NCI-H748 treated with DMSO at 0.1 percent for 48 hours (cell line): ENCODE measurements at places on chromosomes 4 and X.

GRCh38 chr4:151475035-151475714 is 66.2 kb downstream of the FHIP1A start:
- no peak for DNase-seq

DNA sequence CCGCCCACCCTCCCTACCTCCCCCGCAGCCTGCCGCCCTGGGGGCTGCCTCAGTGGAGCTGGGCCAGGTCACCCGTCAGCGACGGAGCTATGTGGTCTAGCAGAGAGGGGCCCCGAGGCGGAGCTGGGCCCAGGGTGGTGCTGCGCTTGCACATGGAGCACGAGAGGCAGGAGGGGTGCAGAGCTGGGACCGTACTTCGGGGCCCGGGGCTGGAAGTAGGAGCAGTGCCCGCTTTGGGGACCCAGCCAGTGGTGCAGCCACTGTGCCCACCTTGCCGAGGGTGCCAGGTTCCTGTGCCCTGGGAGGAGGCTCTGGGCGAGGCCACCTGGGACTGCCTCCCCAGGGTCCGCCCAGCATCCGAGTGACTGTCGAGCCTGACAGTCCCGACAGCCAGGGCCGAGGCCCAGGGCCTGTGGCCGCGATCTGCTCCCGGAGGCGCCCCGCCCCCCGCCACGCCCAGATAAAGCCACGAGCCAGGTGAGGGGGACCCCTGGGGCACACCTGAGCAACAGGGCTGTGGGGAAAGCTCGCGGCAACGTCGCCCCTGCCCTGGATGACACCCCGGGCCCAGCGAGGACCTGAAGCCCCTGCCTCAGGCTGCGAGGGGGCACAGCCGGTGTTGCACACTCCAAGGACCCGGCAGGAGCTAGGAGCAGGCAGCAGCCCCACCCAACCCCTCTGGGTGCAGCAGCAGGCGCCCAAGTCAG is 117.5 kb downstream of the DNAAF6 start:
- no peak for DNase-seq

GRCh38 chr4:37889849-37890800 is 759 bp upstream of the TBC1D1 start:
- DNase-seq, result peak; percentile 3

DNA sequence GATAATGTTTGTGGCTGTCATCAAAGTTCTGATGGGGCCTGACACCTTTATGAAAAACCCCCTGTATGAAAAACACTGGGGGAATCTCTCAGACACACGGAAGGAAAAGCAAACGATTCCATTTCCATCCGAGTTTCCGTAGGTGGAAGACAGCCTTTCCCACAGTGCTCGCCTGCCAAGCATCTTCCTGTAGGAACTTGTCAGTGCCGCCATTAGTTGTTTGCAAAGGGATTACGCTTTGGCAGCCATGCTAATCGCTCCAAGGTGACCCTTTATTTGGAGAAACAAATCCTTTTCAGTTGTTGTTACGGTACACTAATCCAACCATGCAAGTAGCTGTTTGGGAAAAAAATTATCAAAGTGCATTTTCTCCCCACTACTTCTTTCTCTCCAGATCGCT is 44.4 kb upstream of the STOX2 start:
- no peak for DNase-seq

GRCh38 chr4:100014616-100015015 is 64.5 kb upstream of the H2AZ1 start:
- DNase-seq, result no peak

- no peak for DNase-seq
Observed at GRCh38 chrX:37895795-37896510, 48.6 kb upstream of the DYNLT3 start.

- DNase-seq, result no peak
Observed at GRCh38 chrX:2360731-2361130, 140.0 kb downstream of the DHRSX start.

DNA sequence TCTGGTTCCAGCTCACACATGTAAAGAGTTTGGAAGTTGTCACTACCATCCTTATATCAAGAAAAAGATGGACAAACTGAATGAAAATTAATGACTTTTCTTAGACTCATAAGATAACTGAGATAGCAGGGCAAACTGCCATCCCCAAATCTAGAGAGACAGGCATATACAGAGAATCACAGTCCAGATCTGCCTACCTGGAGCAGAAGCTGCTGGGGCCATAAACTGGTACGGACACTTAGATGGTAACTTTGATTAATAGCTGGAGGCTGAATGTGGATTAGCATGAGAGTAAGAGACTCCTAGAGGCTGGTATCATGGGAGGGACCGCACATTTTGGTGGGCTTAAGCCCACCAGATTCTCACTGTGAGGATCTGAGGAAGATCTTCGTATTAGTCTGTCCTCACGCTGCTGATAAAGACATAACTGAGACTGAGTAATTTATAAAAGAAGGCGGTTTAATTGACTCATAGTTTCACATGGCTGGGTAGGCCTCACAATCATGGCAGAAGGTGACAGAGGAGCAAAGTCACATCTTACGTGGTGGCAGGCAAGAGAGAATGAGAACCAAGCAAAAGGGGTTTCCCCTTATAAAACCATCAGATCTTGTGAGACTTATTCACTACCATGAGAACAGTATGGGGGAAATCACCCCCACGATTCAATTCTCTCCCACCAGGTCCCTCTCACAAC is 10.8 kb upstream of the POLA1 start:
- DNase-seq, result no peak

DNA sequence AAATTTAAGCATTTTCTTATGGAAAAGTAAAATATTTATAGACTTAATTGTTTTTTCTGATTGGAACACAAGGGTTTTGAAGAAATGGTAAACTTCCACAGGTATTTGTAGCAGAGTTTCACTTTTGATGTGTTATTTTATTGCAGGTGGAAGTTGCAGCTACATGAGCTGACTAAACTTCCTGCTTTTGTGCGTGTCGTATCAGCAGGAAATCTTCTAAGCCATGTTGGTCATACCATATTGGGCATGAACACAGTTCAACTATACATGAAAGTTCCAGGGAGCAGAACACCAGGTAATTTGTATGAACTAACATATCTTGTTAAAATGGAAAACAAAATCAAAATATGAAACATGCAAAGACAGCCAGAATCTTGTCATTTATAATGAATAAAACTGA is 117.4 kb downstream of the DIPK2B start:
- DNase-seq, result no peak

- DNase-seq, result no peak
Observed at GRCh38 chrX:42920752-42921151, 142.8 kb upstream of the PPP1R2C start.
